ENCODE measurements at places on chromosomes 4 and X.
A peak's percentile ranks its signal among the peaks of the same experiment; 100 is the strongest.

- no peak for DNase-seq
These were observed 577.0 kb downstream of the C4orf33 start for GRCh38 chr4:129672941-129673340.

GRCh38 chr4:169745291-169745690 lies 12.5 kb downstream of the HPF1 start:
- no peak for DNase-seq

DNA sequence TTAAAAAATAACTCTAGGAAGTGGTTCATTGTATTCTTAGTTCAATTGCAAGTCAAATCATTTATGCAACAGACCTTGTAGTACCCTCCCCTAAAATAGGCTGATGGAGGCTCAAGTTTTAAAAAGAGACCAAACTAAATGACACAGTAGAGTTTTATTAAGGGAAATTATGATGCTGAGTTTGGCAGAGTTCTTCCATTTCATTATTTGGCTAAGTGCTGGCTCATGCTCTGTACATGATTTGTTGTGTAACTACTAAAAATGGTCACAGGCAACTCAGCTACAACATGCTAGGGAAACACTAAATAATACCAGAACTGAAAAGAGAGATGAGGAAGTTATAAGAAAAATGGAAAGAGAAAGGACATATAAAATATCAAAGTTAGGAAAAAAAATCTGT lies 96.1 kb upstream of the TFDP3 start:
- DNase-seq = no peak

GRCh38 chrX:155070975-155071693 lies at the start of the genes BRCC3, CMC4 and MTCP1:
TSS of gene BRCC3 (plus strand) at chrX:155071508. CDS start at chrX:155071528, 20 bp downstream.
TSS of gene CMC4 (minus strand) at chrX:155071136. CDS start at chrX:155064023, 7,113 bp downstream.
TSS of gene MTCP1 (minus strand) at chrX:155071136. CDS start at chrX:155066010, 5,126 bp downstream.
- DNase-seq = peak; percentile 51

- no peak for DNase-seq
These were observed 695.4 kb downstream of the ARAP2 start for GRCh38 chr4:35548921-35549320.

GRCh38 chr4:73631565-73632226 lies 11.5 kb upstream of the RASSF6 start:
- DNase-seq = no peak
